Fibroblast of skin of back (primary cell): ENCODE measurements at places on chromosomes 13 and 19.

GRCh38 chr13:20132052-20132634 is 28.7 kb downstream of the GJA3 start:
- DNase-seq = no peak

GRCh38 chr13:24680921-24681604 is 855 bp downstream of the ATP12A start:
- no peak for DNase-seq

DNA sequence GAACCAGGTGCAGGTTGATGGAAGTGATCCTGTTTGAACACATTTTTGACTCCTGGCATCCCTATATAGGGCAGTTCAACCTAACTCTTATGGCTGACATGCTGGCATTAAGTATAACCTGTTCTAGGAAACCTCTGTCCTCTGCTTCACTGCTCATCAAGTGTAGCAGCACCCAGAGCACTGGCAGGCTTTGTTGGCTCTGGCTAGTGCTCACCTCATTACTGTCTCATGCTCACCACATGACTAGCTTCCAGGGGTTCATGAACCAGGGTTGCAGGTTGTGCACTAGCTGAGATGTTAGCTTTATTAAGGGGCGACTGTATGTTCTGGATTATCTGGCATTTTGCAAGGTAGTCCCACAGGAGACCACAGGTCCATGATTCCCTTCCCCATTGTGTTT is 63.6 kb downstream of the B3GLCT start:
- DNase-seq = no peak

DNA sequence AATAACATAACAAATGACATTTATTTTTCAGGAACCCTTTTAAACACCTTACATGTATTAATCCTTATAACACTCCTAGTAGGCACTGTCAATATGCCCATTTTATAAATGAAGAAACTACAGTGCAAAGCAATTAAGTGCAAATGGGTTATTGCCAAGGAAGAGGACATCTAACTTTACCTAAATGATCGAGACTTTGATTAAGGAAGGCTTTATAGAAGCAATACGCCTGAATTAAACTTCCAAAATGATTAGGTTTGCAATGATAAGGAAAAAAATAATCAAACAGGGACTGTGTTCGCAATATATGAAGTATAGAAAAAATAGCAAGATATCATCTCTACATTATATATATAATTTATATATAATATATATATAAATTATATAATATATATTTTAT is 613.7 kb upstream of the GPC6 start:
- DNase-seq = no peak

GRCh38 chr19:3029065-3029923 is at the start of gene TLE2:
Gene TLE2, minus strand, starts transcription at chr19:3029280. Its CDS starts 376 bp downstream, at chr19:3028904.
- no peak for DNase-seq
